ENCODE measurements at places on chromosomes 3 and 15.

DNA sequence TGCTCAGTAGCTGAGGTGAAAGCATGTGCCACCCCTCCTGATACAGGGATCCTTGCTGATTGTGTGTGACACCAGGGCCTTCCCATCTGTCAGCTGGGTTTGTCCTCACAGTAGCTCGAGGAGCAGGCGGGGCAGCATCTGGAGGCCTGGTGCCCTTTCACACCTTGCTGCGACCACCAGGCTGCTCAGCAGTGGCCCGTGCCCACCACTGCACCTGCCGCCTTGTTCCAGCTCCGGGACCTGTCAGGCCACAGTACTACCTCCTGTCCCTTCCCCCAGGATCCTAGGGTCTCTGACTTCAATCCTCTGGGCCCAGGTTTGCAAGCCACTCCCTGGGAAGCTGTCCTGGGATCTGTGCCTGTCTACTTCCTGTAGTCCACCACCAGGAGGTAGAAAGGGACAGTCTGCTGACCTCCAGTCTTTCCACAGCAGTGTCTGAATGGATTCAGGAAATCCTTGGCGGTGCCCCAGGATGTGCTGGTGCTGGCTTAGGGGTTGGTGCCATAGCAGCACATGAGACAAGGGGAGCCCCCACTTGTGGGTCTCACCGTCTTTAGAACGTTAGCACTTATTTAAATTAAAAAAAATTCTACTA lies 27.5 kb downstream of the APBA2 start:
- DNase-seq = no peak

DNA sequence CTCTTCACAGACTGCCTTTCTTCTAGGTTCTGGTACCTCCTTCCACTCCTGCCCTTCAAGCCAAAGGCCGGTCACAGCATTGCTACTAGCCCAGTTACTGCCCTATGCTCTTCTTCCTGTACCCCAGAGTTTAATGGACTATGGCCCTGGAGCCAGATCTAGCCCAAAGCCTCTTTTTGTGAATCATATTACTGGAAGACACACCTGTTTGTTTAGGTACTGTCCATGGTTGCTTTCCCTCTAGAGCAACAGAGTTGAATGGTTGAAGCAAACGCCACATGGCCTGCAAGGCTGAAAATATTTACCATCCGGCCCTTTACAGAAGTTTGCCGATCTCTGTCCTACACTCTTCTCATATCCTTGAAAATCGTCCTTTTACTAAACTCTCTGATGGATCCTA lies 47.0 kb downstream of the PDZRN3 start:
- DNase-seq = no peak

DNA sequence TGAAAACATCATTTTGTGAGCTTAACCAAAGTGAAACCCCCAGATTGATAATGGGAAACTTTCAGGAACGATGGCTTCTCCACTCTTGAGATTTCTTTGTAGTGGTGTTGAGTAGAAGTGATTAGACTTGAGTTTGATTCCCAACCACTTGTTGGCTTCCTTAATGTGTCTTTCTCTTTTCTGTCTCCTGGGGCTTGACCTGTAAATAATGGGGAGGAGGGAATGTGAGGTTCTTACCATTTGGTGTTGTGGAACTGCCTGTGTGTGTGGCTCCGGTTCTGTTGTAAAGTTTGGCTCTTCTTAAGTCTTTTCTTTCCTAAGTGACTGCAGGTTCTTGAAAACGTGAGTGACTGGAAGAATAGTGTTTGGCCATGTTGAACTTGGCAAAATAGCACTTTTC lies 2.7 kb downstream of the CDV3 start:
- no peak for DNase-seq

DNA sequence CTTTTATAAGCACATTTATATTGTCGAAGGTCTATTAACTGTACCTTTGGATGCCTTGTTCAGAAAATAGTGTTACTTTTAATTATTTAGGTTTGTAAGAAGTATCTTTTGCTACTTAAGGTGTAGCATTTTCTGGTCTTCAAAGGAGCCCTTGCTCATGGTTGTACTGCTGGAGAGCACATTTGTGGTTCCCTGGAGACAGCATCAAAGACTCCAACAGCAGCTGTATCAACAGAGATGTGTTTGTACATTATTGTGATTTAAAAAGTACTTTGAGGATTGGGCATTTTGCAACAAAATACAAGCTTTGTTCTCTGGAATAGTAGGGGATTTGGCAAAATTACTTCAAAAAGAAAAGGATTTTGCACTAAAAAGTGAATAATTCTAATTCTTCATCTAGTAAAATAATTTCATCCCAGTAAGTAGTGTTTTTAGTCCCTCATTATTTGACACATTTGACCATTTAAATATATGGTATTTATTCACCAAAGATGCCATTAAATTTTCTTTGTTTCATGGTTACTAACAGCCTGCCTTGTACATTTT lies 16.5 kb downstream of the TBC1D23 start:
- no peak for DNase-seq

DNA sequence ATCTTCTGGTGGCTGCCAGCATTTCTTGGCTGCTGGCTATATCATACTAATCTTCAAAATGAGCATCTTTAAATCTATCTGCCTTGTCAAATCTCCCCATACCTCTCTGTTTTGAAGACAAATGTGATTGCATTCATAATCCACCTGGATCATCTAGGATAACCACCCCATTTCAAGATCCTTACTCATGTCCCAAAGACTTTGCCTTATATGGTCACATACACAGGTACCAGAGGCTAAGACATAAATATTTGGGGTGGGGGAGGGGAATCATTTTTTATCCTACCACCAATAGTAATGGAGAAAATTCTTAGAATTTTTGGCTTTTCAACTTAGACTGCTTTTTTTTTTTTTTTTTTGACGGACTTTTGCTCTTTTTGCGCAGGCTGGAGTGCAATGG lies 970.8 kb downstream of the PLOD2 start:
- no peak for DNase-seq

- DNase-seq = no peak
Observed at GRCh38 chr3:151875759-151876158, 2.3 kb downstream of the SUCNR1 start.

GRCh38 chr15:33234020-33234461 lies 39.5 kb upstream of the FMN1 start:
- peak; percentile 31 for DNase-seq

- DNase-seq = no peak
Observed at GRCh38 chr3:121970047-121970446, 52.0 kb downstream of the ILDR1 start.

DNA sequence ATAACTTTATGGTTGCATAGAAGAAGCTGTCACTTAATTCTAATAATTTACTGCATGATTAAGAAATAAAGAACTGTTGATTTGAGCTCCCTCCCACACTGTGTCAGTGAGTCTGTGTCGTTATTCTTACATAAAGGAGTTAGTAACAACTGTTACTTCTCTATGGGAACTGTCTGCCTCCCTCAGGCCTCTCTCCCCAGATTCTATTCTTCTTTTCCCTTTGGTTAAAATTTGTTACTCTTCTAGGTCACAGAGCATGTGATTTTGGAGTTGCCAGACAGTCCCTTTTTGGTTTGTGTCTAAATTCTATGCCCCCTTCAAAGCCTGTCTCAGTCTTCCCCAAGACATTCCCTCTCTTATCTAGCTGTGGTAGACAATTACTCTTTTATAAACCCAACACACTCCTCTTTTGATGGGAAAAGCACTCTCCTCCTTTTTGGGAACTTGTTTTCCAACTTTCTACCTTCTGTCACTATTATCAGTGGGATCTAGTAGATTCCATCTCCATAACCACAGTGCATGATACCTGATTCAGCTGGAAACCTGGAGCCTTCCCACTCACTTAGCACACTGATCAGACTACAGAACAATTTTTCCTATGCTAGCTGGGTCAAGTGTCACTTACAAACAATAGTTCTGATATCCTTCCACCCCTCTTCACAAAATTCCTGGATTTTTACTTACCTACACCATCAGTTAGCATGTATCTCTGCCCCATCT lies 422.1 kb upstream of the TGFBR2 start:
- DNase-seq = no peak

DNA sequence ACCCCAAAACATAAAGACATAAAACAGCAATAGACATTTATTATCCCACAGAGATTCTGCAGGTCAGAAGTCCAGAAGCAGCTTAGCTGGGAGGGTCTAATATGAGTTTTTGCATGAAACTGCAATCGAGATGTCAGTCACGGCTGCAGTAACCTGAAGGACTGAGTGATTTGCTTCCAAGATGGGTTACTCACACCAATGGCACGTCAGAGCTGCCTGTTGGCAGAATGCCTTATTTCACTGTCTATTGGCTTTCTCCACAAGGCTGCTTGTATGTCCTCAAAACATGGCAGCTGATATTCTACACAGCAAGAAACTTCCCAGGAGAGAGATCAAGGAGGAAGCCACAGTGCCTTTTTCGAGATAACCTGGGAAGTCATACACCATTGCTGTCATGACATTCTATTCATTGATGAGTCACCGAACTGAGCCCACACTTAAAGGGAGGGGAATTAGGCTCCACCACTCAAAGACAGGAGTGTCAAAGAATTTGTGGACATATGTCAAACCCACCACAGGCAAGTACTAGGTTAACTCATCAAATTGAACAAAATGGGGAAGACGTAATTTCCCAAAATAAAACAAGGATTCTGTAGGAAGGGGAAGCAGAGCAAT lies 122.2 kb downstream of the SYNPR start:
- no peak for DNase-seq

- DNase-seq = no peak
Observed at GRCh38 chr15:70098153-70098460, 390 bp upstream of the TLE3 start.

DNA sequence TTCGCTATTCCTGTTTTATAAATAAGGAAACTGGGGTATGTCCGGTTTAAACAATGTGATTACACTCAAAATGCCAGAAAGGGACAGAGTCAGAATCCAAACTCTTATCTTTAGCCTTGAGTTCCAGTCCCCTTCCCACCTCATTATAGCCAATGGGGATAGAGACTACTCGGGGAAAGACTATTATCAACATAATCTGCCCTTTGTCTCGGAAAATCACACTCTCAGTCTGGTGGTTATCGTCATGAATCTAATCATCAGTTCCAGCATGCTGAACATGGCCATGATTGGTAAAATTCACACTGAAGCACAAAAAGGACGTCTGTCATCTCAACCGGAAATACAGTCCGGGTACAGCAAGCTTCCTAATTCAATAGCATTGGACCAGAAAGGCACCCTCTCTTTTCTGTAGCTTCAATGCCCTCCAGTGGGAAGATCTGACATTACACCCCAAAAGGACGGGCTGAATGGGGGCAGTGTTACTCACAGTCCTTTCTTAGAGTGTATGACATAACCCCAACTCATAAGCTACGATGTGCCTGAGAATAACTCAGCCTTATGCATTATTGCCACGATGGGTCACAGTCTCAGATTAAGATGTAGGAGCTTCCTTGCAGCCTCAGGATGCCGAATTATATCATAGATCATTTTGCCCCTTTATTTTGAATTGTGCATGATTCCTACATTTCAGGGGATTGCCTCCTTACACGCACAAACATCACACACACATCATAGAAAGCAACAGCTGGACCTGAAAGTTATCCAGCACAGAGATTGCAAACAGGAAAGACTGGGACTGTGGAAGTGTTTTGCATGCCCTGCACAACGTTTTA lies 390.4 kb upstream of the LMCD1 start:
- peak; percentile 58 for DNase-seq

GRCh38 chr15:77578641-77579372 lies 53.9 kb downstream of the LINGO1 start:
- no peak for DNase-seq

Measured in neuronal stem cell (in vitro differentiated cells).